ENCODE measurements at places on chromosomes 1 and 21.

GRCh38 chr1:95035536-95035935, 37.2 kb downstream of the ALG14 start:
- DNase-seq = no peak

- DNase-seq = no peak
Observed at GRCh38 chr1:42886046-42886739, 39.8 kb downstream of the ZNF691 start.

- no peak for DNase-seq
Observed at GRCh38 chr21:40675017-40675416, 171.9 kb downstream of the DSCAM start.

DNA sequence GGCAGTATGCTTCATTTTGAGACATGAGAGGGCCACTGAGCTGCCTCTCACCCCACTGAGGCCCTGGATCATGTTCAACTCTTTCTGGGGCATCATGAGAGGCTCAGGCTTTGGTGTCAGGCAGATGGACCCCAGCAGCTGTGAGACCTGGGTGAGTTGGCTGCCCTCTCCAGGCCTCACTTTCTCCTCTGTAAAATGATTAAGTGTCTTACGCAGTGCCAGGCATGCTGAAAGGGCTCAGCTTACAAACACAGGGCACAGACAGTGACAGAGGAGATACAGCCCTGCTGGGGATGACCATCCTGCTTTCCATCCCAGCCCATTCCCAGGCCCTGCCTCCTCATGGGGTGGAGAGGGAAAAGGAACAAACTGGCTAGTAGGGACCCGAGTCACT, 387.4 kb downstream of the MATN1 start:
- DNase-seq = no peak

DNA sequence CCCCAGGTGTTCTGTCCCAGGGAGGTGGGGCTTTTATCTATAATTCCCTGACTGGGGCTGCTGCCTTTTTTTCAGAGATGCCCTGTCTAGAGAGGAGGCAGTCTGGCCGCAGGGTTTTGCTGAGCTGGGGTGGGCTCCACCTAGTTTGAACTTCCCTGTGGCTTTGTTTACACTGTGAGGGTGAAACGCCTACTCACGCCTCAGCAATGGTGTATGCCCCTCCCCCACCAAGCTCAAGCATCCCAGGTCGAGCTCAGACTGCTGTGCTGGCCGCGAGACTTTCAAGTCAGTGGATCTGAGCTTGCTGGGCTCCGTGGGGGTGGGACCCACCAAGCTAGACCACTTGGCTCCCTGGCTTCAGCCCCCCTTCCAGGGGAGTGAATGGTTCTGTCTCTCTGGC, 124.3 kb downstream of the CENPF start:
- DNase-seq = no peak

DNA sequence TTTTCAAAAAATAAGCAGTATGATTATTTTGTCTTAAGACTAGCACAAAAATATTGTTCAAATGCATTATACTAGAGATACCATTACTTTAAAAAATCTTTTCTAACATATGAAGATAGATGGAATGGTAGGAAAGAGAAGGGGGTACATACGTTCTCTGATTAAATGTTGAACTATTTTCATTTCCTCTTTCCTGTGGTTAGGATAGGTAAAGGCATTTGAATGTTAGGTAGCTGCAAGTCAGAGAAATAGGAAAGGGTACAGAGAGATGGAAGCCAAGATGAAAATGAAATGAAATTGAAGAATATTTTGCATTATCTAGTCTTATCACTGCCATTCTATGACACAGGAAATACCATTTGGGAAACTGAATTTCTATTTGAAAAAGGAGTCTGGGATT, 28.3 kb downstream of the TLCD4 start:
- DNase-seq = no peak

Data from hepatic stellate cell (primary cell).